NCI-H82 (cell line): ENCODE measurements at places on chromosomes 16 and 17.
A peak's percentile ranks its signal among the peaks of the same experiment; 100 is the strongest.

DNA sequence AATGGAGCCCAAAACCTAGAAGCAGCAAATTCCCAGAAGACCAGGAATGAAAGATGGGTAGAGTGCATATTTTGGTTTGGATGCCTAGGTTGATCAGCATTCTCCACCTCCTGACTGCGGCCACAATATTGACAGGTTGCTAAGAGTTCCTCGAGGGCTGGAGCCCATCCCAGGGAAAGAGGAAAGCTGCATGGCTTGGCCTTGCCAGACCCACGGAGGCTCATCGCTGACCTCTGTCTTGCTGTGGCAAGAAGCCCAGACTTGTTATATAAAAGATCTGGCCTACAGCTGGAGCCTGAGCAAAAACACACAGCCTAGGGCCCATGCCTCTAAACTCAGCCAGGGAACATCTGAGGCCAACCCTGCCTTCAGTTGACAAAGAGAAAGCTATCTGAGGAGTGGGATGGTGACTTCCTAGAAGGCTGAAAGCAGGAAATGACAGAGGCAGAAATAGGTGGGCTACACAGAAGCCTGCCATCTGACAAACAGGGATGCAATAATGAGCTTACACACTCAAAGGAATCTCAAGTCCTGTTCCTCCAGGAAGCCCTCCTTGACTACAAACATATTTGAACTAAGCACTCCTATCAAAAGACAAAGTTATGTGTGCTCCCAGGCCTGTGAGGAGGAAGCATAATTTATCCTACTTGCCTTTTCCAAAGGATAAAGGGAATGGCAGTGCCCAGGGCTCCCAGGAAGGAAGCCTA, 22.5 kb upstream of the SLC35B1 start:
- no peak for DNase-seq

GRCh38 chr17:6996256-6997011, 585 bp downstream of the ALOX12 start:
- DNase-seq: no peak

DNA sequence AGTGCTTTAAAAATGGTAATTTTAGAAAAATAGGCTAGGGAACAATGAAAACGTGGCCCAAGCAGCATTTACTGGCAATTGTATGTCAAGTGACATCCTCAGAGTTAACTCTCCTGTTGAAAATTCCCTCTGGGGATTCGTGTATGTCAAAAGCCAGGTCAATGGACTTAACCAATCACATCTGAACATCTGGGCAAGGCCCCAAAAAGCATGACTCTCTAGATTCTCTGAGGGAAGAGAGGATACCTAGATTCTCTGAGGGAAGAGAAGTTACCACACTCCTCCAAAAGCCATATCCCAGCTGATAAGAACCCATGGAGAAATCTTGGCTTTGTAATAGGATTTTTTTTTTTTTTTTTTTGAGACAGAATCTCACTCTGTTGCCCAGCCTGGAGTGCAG, 23.5 kb downstream of the NFE2L1 start:
- no peak for DNase-seq

- no peak for DNase-seq
Measured at GRCh38 chr16:83095941-83096692, 469.3 kb downstream of the CDH13 start.

DNA sequence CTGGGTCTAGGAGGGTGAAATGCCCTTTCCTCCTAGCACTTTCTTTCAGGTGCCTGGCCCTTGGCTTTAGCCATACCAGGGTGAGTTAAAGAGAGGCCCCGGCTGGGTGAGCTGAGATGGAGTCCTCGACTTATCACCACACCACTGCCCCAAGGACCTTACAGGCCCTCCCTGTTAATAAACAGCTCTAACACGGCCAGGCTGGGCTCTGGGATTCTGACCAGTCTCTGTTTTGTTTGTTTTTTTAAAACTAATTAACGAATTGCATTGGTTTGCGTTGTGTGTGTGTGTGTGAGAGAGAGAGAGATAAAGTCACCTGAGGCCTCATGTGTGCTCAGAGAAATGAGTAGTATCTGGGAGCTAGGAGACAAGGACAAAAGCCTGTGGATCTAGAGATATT, 14.3 kb downstream of the MYL4 start:
- no peak for DNase-seq

GRCh38 chr17:67056746-67057490, 12.6 kb downstream of the CACNG1 start:
- DNase-seq: no peak

- DNase-seq: no peak
Measured at GRCh38 chr16:70417661-70418060, 21.2 kb downstream of the ST3GAL2 start.

DNA sequence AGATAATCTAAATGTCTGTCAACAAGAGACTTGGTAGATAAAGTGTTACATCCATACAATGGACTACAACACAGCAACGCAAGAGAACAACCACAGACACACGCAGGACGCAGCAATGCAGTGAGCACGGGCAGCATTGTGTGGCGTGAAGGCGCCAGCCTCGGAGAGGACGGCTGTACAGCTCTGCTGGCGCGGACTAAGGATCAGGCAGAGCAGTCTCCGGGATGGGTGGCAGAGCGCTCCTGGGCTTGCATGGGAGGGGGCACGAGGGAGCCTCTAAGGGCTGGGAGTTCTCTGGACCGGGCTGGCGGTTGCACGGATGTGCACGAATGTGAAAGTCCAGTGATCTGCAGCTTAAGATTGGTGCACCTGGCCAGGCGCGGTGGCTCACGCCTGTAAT, 34.5 kb downstream of the ACTG1 start:
- DNase-seq: no peak

DNA sequence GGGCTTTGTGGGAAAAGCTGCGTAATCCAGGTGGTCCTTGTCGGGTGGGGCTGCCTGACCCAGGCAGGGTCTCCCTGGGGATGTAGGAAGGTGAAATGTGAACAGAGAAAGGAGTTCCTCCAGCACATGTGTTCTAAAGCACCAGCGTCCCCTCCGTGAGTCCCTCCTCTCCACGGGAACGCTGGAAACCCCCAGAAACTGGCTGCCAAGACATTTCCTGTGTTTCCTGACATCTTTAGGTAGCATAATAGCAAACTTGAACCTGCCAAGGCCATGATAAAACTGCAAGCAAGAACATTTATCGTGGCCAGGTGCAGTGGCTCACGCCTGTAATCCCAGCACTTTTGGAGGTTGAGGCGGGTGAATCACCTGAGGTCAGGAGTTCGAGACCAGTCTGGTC, 12.6 kb upstream of the PYDC1 start:
- DNase-seq: no peak

GRCh38 chr17:35841505-35841904, 27.2 kb downstream of the HEATR9 start:
- no peak for DNase-seq

DNA sequence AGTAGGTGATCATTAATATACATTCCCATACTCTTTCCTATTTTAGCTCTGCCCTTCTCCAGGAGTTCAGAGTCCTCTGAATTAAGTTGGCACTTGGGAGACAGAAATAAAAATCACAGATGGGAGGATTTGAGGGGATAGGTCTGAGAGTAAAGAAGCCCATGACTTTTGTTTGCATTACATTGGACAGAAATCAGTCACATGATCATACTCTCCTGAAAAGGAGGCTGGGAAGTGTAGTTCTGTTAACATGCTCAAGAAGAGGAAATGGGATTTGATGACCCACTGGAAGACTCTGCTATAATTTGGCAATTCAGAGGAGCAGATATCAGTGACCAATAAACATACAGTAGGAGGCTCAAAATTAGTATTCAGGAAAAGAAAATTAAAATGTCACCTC, 674.9 kb upstream of the C16orf82 start:
- peak; percentile 44 for DNase-seq

DNA sequence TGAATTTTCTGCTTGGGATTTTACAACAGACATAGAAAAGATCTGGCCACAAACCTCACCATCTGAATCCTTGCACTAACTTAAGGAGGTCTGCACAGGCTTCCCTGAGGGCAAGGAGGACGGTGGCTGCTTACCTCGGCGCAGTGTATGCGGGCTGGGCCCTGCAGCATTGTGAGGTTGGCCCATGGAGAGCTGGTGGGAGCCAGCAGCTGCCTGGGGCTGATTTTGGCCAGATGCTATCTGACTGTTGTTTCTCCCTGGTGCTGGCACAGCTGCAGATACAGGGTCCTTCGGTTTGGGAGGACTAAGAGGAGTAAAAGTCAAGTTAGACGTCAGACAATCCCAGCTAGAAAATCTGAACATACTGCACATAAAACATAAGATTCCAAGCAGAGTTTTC, 79.8 kb downstream of the ARHGAP17 start:
- DNase-seq: no peak
